ENCODE measurements at places on chromosomes 16 and 17. TPM values are rescaled to one million over a fixed set of nuclear protein-coding genes. Genes with fewer than 3 reads are reported as not detected.

HGS gene
- 103 TPM for total RNA-seq

TXNDC17 gene
- total RNA-seq, result 124 TPM

KCNH6 gene
- total RNA-seq, result not detected

C17orf113 gene
- 0.87 TPM for total RNA-seq

SDR42E2 gene
- total RNA-seq, result not detected

CPHXL2 gene
- not detected for total RNA-seq

ITGB3 gene
- 3.7 TPM for total RNA-seq

SLC22A31 gene
- total RNA-seq, result not detected

HYDIN gene
- total RNA-seq, result 2.0 TPM

C16orf92 gene
- total RNA-seq, result not detected

MAP3K3 gene
- 28.3 TPM for total RNA-seq

MEFV gene
- not detected for total RNA-seq
